Activated T-cell treated with anti-CD3 and anti-CD28 coated beads for 1 hour (primary cell): ENCODE measurements at places on chromosomes 2 and 18.

DNA sequence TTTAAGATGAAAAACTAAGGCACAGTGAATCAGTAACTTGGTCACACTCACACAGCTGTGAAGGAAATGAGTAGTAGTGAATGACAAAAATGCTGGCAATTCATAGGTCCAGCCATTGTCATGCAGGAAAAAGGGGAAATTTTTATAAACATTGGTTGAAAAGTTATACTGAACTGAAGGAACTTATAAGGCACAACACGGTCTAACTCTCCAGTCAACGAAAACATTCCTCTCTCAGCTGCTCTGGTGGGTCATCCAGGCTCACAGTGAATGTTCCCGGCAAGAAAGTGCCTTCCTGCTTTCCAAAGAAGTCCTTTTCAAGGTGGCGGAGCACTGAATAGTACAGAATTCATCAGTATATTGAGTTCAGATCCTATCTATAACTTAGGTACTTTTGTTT lies 476.1 kb downstream of the DCC start:
- DNase-seq: no peak

DNA sequence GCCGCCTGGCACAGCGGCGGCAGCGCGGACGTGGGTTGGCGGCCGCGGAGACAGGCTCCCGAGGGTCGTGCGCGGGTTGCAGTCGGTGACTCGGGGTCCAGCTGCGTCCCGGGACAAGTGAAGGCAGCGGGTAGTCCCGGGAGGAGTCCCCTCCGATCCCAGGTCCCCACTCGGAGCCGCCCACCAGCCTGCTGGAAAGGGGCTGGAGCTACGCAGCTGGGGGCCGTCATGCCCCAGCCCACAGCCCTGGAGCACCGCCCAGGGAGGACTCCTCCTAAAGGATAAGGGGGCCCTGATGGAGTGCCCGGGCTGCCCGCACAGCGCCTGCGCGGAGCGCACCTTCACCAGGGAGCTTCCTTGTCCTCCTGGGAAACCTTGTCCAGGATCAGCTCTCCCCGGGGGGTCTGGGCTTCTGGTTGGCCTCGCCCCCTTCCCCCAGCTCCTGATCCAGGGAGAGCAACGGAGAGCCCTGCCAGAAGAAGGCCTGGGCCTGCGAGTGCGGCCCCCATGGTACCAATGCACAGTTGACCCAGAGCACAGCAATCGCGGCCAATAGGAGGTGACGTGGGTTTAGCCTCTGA lies 25.9 kb upstream of the ALPP start:
- DNase-seq: no peak

- DNase-seq: no peak
Observed at GRCh38 chr2:95225658-95226057, 18.3 kb downstream of the ZNF892 start.

DNA sequence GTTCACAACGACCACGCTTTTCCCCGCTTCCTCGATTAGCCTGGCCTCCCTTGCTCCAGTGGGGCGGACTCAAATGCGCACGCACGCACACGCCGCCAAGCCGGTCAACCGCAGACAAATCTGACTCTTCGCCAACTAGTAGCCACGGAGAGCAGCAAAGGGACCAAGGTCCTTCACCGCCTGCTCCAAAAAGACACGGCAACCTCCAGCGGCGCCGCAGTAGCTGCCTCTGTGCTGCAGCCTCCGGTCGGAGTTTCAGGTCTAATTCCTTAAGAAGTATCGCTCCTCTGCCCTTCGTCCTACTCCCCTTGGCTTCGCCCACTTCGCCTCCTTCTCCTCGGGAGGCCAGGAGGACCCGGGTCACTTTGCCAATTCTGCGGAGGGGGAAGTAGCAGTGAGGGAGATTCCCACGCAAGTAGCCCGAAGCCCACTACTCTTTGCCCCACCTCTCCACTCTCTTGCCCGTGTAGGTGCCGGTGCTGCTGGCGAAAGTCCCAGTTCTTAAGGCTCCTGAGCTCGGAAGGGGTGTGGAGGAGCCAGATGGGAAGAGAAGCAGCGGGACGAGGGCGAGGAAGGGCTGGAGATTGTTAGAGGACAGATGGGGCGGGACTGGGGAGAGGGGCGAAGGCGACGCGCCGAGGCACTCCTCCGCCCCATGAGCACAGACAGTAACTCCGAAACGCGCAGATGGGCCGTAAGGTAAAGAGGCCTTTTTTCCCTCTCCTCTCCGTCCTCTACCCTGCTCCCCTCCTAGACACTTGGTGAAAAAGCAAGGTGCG lies 615 bp downstream of the AKAIN1 start:
- no peak for DNase-seq

DNA sequence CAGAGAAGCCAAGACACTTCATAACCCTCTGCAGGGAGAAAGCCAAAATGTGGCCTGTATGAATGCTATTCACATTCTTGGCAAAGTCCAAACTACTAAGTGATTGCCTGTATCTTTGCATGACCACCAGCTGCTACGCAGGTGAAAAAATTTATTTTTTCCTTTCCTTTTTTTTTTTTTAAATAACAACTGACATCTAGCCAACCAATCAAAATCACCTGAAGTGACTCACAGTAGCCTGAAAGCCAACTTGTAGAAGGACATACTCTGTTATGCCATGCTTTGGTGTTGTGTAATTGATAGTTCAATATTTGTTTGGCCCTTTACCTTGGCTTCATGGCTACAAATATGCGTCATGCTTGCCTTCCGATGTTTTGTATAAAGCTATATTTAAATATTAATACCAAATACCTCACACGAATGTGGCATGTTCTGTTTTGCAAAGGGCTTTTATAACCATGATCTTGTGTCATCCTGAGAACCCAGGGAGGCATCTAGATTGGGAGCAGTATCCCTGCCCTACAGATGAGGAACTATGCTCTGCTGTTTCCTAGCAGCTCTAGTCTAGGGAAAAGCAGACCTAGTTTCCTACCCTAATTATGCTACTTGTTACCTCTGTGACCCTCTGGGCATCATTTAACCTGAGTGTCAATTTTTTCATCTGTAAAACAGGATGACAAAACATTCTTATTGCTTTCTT lies 102.1 kb downstream of the MYOM1 start:
- no peak for DNase-seq

GRCh38 chr2:100218552-100218951 lies 76.2 kb upstream of the AFF3 start:
- no peak for DNase-seq

DNA sequence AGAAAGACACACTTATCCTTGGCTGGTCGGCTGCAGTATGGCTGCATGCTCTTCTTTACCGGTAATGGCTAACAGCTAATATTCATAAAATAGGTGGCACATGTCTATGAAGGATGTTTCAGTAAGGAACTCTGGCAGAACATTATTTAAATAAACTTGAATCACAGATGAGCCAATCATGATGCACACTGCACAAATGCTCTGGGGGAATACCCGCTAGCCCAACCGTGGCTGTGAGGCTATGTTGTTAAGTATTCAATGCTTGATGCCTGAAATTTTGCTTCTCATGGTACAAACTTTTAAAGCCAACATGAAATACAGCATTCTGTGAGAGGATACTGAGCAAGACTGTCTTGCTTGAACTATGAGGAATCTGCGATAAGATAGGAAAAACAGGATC lies 505.8 kb downstream of the ZEB2 start:
- DNase-seq: no peak

DNA sequence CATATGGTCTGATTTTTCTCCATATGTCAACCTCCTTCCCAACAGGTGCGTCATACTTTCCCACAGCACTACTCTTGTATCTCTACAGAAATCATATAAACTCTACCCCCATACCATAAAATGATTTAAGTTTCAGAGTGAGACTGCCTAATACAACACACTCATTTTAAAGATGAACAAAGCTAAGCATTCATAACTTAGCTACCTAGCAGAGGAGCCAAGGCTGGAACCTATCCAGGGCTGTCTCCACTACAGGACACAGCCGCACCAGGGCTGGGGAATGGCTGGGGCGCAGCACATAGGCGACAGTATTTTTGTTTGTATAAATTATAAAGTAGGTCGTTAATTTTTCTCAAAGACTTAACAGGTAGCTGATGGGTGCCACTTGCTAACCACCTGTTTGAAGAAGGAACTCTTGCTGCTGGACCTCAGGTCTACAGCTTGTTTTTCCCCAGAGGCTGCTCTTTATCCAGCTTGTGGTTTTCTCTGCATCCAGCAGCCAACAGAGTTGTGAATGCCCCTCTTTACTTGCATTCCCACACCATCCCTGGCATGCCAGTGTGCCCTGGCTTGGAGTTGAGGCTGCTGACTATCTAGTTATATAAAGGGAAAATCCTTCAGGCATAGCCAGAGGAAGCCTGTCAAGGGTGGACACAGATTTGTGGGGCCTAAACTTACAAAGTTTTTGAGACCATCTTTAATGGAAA lies 62.0 kb downstream of the HNRNPLL start:
- no peak for DNase-seq

- DNase-seq: no peak
Observed at GRCh38 chr2:200396781-200397242, 90.3 kb downstream of the SPATS2L start.

GRCh38 chr2:203591642-203592041 lies 56.5 kb upstream of the RAPH1 start:
- no peak for DNase-seq

GRCh38 chr18:75638223-75638775 lies 210.8 kb upstream of the SMIM21 start:
- no peak for DNase-seq

- DNase-seq: no peak
Observed at GRCh38 chr2:9791711-9792110, 51.6 kb upstream of the TAF1B start.

DNA sequence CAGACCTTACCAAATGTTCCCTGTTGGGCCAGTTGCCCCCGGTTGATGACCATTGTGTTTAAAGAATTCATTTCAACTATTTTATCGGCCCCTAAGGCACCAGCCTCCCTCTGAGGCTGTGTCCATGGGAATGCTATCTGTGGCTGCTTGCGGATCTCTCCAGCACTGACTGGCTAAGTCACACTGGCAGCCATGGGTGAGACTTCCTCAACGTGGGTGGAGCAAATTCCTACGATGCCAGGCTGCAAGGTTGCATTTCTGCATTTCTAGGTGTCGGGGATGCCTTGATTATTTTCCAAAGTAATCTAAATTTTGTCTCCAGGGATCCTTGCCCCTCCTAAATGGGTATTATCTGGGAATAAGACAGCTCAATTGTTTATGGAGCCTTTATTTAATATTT lies 6.2 kb downstream of the CXCR4 start:
- no peak for DNase-seq

DNA sequence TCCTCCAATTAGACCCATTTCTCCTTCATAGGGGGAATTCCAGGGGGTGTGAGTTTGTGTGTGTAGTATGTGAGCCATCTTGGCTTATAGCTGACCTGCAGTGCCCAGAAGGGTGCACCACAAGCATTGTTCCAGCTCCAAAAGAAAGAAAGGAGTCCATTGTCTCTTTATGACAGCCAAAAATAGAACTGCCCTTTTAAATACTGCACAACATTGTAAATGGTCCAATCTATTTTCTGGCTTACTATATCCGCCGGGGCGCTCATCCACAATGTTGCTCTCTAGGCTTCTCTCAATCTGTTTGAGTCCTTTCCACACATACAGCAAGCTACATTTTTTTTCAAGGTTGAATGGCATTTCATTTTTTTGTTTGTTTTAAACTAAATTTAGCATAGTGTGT lies 517.5 kb downstream of the STK39 start:
- no peak for DNase-seq

GRCh38 chr2:30681022-30681421 lies 126.2 kb downstream of the CAPN13 start:
- DNase-seq: no peak

GRCh38 chr2:989781-990467 lies 39.3 kb downstream of the SNTG2 start:
- DNase-seq: no peak

GRCh38 chr2:73994178-73994831 lies 9.6 kb downstream of the TET3 start:
- no peak for DNase-seq

DNA sequence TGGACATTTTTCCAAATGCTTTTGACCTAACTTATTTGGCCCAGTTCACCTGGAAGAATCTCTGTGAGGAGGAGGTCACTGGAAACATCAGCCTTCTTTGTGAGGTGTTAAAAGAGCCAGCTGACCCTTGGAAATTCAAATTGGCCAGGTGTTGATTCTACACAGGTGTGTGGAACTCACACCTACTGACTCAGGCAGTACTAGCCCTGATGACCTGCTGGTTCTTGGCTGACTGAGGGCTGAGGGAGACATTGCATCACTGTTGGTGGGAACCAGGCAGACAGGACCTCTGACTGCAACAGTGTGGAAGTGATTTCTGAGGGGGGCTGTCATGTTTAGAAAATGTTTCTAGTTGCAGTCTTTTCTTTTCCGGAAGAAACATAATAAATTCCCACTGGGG lies 242.2 kb upstream of the LRRTM1 start:
- DNase-seq: no peak

GRCh38 chr2:39093218-39093898 lies 27.5 kb downstream of the SOS1 start:
- DNase-seq: no peak

DNA sequence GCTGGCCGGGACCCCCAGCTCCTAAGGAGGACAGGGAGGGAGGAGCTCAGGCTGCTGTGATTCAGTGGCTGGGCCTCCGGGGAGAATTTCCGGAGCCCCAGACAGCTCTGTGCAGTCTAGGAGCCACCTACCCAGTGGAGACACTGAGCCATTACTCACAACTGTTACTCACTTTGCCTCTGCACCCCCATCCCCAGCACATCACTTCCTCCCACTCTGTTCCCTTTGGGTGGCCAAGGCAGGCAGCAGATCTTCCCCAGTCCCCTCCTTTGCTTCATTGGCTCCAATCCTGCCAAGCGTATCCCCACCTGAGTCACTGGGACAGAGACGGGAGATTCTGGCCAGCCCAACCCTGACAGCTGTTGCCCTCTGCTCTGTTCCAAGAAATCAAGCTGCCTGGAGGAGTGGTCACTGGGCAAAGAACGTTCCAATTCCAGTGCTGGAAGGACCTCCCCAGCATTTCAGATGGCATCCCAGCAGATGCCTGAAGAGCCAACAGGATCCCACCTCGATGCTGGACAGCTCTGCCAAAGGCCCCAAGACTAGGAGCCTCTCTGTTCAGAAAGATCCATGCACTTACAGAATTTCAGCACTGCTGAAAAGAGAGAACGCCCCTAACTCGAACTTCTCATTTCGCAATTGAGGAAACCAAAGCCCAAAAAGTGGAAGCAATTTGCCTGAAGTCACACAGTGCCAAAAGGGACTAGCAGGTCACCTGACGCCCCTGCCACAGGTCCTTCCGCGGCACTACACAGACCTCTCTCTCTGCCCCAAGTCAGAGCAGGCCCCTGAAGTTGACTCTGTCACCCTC lies 68.3 kb downstream of the TNS1 start:
- DNase-seq: no peak

GRCh38 chr2:228599297-228599696 lies 417.8 kb upstream of the SPHKAP start:
- DNase-seq: no peak

DNA sequence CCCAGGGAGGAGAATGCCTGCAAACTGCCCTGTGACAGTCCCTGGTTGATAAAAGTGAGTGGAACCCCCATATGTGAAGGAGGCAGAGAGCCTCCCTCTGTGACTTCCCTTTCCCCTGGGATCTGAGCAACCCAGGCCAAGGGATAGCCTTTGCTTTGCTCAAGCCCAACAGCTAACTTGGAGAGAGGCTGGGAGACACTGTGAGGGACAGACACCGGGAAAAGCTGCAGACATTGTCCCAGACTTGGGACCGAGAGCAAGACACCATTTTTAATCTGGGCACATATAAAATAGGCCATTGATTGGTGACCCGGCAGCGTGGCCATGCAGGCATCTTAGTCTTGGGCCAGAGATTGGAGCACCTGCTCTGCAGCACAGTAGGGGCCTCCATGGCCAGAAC lies 96.1 kb upstream of the SALL3 start:
- no peak for DNase-seq

GRCh38 chr2:50379351-50379750 lies 652.6 kb downstream of the NRXN1 start:
- no peak for DNase-seq
